ENCODE measurements at places on chromosomes 7 and 10.

DNA sequence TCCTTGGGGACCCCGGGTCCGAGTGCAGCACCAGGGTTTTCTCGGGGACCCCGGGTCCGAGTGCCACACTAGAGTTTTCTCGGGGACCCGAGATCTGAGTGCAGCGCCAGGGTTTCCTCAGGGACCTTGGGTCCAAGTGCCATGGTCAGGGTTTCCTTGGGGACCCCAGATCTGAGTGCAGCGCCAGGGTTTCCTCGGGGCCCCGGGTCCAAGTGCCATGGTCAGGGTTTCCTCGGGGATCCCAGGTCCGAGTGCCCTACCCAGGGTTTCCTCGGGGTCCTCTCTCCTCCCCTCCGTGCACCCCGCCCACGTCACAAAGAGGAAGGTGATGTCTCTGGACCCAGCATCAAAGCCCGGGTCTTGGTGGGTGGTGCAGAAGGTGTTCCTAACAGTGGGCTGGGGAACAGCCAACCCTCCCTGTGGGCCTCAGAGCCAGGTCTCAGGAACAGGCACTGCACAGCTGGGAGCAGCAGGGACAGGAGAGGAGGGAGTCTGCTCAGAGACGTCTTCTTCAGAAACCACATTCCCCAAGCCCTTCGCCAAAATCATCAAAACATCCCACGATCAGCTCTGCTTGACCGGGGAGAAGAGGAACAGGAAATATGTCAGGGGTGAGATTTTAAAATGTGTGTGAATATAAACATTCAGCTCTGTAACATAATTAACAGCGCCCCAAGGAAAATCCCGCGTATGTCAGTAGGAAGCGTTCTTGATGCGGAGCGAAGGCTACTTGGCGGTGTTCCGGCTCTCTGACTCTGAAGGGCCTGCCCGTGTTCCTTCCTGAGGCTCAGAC, 540.7 kb downstream of the DNAJB6 start:
- no peak for DNase-seq

- no peak for DNase-seq
Observed at GRCh38 chr10:48523820-48524758, 80.8 kb downstream of the ARHGAP22 start.

DNA sequence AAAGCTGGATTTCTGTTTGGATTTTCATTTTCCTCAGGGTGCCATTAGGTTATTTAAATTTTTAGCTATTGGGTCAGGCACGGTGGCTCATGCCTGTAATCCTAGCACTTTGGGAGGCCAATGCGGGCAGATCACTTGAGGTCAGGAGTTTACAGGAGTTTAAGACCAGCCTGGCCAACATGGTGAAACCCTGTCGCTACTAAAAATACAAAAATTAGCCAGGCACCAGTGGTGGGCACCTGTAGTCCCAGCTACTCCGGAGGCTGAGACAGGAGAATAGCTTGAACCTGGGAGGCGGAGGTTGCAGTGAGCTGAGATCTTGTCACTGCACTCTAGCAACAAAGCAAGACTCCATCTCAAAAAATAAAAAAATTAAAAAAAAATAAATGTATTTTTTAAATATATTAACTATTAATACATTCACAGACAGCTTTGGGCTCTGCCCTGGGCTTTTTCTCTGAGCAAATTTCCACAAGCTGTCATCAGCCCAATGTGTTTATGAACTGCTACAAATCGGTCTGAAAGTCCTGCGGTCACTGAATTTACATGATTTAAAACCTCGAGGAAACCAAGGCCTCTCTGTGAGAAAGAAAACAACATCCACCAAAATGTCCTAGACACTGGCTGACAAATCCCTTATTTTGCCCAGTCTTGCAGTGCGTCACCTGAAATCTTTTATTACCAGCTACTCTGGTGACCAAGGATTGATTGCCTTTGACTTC, 19.2 kb upstream of the PLEKHS1 start:
- DNase-seq: no peak

- no peak for DNase-seq
Observed at GRCh38 chr7:22723637-22724036, 3.4 kb upstream of the IL6 start.

GRCh38 chr7:133272336-133272735, 19.5 kb downstream of the EXOC4 start:
- DNase-seq: no peak

- DNase-seq: no peak
Observed at GRCh38 chr10:83425306-83425705, 714.0 kb upstream of the GHITM start.

DNA sequence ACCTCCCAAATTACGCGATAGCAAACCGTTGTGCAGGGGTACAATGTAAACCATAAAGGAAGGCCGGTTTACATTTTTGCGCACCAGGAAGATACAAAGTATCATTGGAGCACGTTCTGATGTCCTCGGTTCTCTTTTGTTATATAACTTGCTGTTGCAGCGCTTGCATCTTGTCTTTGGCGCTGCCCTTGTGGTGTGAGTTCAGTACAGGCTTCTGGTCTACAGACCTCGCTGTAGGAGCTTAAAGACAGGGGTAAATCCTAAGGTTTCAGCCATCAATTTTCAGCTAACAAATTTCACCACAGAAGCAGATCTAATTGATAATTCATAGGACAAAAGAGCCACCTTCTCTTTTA, 1.5 kb upstream of the MKX start:
- DNase-seq: no peak

GRCh38 chr7:54944179-54944578, 74.6 kb upstream of the EGFR start:
- no peak for DNase-seq

GRCh38 chr7:11228515-11228914, 254.8 kb downstream of the PHF14 start:
- DNase-seq: no peak

DNA sequence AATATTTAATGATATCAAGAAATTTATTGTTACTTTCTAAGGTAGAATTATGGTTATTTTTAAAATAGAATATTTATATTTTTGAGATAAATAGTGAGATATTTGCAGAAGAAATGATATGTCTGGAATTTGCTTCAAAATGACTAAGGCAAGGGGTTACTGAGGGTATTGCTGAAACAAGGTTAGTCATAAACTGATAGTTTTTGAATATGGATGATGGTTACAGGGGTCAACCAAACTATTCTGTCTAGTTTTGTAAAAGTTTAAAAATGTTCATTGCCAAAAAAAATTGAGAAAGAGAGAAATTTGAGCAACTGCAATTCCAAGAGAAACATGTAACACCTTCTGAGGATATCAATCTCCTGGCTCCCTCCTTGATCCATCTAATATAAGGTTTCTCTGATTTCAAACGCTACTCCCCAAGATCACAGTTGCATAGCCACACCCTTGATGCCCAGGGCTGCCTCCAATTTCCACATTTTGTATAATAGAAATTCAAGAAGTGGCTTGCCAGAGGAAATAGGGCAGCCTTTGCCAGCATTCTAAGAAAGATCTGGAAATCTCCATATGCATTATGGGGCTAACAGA, 159.4 kb upstream of the NAMPT start:
- no peak for DNase-seq

- no peak for DNase-seq
Observed at GRCh38 chr10:23202779-23203178, 10.7 kb downstream of the PTF1A start.

DNA sequence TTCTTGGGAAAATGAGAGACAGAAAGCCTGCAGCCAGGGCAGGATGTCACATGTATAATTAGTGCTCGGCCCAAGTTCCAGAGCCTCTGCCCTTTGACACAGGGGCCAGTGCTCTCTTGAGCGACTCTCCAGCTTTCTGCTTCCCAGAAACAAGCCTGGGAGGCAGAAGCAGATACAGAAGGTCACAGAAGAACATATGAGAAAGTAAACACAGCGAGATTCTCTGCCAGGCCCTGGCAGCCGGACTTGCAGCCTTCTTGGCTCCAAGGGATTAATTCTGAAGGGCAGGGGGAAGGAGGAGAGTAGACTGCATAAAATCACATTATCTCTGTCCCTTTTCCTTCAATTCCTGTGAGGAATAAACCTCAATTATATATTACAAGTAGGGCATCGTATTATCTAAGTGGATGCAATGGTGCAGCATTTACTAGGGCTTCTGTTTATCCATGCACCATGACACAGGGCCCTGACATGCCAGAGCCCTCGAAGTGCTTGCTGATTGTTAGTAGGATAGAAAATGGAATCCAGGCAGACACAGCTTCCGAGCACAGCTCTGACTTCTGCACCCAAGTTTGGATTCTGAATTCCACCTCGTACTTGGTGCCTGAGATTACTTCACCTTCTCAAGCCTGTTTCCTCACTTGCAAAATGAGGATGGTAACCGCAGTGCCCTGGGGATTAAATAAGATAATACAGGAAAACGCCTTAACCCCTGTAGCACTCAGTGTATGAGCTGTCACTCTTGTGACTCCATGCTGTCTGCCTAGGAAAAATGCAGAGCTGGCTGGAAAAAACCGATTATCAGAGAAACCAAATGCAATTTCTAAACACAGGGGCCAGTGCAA, 536.5 kb downstream of the TNS3 start:
- no peak for DNase-seq

DNA sequence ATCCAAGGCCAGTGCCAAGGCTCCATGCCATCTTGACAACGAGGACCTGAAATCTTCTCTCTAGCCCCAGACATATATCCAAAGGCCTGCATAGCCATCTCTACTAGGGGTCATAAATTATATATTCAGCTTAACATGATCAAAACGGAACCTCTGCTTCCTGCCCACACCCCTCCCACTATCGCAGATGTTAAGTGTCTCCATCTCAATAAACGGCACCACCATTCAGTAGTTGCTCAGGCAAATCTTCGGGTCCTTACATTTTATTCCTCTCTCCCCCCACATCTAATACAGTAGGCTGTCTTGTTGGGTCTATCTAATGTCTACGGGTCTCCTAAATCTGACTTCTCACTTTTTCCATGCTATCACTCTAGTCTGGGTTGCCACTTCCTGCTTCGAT, 201.1 kb upstream of the PLXNA4 start:
- DNase-seq: no peak

Data from stimulated activated CD4-positive, alpha-beta T cell treated with anti-CD3 and anti-CD28 coated beads, Interleukin-1b, Interleukin-23, amount 100 ng/mL, for 1 hour (primary cell).